Mammary epithelial cell (primary cell): ENCODE measurements at places on chromosomes 1 and 21. TPM values are rescaled to one million over a fixed set of nuclear protein-coding genes. Genes with fewer than 3 reads are reported as not detected.

APCS gene
- total RNA-seq = not detected in 2 replicates

CXADR gene
- 48.0 TPM for total RNA-seq

SLC25A34 gene
- total RNA-seq = 0.89 and 1.7 TPM in 2 replicates

CNR2 gene
- total RNA-seq = not detected in 2 replicates

PRRX1 gene
- total RNA-seq = 0.24 TPM in 1 of 2 replicates, not detected in the other

BGLAP gene
- total RNA-seq = 0.59 TPM in 1 of 2 replicates, not detected in the other

CELA2B gene
- not detected in 2 replicates for total RNA-seq

BACH1 gene
- 45.7 and 48.9 TPM in 2 replicates for total RNA-seq

STUM gene
- total RNA-seq = 1.2 TPM

LAMC1 gene
- 164 TPM for total RNA-seq

CRYBG2 gene
- total RNA-seq = 11.0 and 11.8 TPM in 2 replicates

SPRR1B gene
- 217 and 328 TPM in 2 replicates for total RNA-seq

IRF6 gene
- 261 TPM for total RNA-seq

ADCY10 gene
- 0.05 TPM in 1 of 2 replicates, not detected in the other for total RNA-seq

LCE1D gene
- total RNA-seq = not detected

IL19 gene
- not detected in 2 replicates for total RNA-seq

ARTN gene
- 105 and 164 TPM in 2 replicates for total RNA-seq

PRAMEF12 gene
- total RNA-seq = not detected in 2 replicates

CENPF gene
- 25.3 and 52.4 TPM in 2 replicates for total RNA-seq

SELP gene
- not detected for total RNA-seq

OR2L5 gene
- 0.50 TPM for total RNA-seq

MFAP2 gene
- 12.8 TPM for total RNA-seq

LCE3D gene
- 1.2 TPM in 1 of 2 replicates, not detected in the other for total RNA-seq

SPRR4 gene
- not detected in 2 replicates for total RNA-seq

ALX3 gene
- total RNA-seq = not detected in 2 replicates

RIMS3 gene
- total RNA-seq = 16.5 TPM

DMBX1 gene
- total RNA-seq = not detected in 2 replicates

ATP1A4 gene
- under 0.01 TPM for total RNA-seq

LAMC2 gene
- 1,201 TPM for total RNA-seq

CD34 gene
- not detected for total RNA-seq

PKP1 gene
- 149 and 201 TPM in 2 replicates for total RNA-seq

PADI2 gene
- 0.53 and 1.3 TPM in 2 replicates for total RNA-seq

ADAMTSL4 gene
- 2.9 and 3.5 TPM in 2 replicates for total RNA-seq

CFHR5 gene
- not detected for total RNA-seq

YIPF1 gene
- total RNA-seq = 24.8 TPM

HES4 gene
- total RNA-seq = 24.7 TPM

JAM2 gene
- not detected in 2 replicates for total RNA-seq

ARHGEF10L gene
- total RNA-seq = 5.3 TPM

TNNI3K gene
- not detected for total RNA-seq

GBP1 gene
- 7.3 and 10.9 TPM in 2 replicates for total RNA-seq

GNAT2 gene
- total RNA-seq = 0.24 TPM in 1 of 2 replicates, not detected in the other
